ENCODE measurements at places on chromosomes 6 and 20.
A peak's percentile ranks its signal among the peaks of the same experiment; 100 is the strongest.

GRCh38 chr6:7230327-7230691 is 82.7 kb downstream of the SSR1 start:
- DNase-seq = no peak

DNA sequence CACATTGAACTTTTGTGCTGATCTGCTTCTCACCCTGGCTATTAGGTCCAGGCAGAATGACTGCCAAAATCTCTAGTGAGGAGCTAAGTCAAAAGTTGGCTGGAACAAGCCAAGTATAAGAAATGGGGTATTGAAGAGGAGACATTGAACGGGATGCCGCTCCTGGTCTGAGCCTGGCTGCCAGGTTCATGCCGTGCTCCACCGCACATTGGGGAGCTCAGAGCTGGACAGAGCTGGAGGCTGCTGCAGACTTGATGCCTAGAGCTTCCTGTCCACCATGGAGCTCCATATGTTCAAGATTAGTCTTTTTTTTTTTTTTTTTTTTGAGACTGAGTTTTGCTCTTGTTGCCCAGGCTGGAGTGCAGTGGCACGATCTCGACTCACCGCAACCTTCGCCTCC is 4.1 kb upstream of the IFT52 start:
- no peak for DNase-seq

GRCh38 chr6:6801005-6801335 is 212.4 kb downstream of the LY86 start:
- DNase-seq = no peak

DNA sequence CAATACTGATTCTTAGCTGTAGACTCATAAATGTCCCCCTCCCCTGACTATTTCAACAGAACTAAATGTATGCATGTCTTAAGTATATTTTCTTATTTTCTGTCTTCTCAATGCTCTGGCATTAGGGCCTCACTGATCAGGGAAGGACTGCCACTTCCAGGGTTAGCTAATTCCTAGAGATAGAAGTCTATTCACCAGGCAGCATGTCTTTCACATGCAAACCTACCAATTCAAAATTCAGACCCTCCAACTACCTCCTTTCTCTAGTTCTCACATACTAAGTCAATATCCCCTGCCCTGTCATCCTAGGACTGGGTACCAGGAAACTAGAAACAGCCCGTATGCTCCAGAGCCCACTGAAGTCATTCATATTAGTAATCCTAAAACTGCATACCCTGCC is 132.3 kb downstream of the RALGAPA2 start:
- no peak for DNase-seq

GRCh38 chr6:7617801-7618764 is 28.1 kb downstream of the SNRNP48 start:
- peak; percentile 50 for DNase-seq

DNA sequence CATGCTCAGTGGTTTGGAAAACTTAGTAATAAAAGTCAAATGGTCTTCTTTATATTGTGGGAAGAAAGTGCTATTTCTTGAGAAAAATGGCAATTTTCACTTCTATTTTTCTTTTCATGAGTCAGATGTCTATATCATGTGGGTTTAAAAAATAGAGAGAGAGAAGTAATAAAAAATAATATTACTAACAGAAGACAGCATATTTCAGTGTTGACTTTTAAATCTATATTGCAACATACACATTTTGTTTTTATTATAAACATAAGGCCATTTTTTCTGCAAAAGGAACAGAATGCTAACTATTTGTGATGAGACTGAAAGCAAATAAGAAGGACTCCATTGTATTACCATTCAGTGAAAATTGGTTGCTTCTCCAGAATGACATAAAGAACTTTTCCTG is 135.1 kb upstream of the CNR1 start:
- no peak for DNase-seq

- DNase-seq = no peak
Measured at GRCh38 chr6:134719911-134720310, 230.0 kb downstream of the ALDH8A1 start.

- DNase-seq = no peak
Measured at GRCh38 chr20:57586943-57587277, 26.0 kb downstream of the PCK1 start.

- DNase-seq = no peak
Measured at GRCh38 chr6:63649269-63649668, 13.7 kb downstream of the PHF3 start.

DNA sequence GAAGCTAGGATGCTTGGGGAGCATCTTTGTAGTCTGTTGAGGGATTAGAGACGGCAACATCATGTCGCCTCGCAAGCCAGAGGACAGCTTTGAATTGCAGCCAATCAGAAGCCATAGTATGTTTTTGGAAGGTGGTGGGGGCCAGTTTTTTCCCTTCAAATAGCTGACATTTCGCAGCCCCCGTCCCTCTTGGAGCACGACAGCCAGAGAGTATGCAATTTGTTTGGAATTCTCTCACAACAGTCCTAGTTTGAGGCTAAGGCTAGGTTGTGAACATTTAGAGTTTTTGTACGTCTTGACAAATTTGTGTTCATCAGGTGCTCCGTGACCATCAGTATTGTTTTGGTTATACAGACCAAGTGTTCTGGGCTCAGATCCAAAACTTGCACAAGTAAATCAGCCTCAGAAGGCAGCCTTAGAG is 83.3 kb downstream of the PLCB1 start:
- peak; percentile 58 for DNase-seq

GRCh38 chr6:15405129-15406068 is 159.5 kb downstream of the JARID2 start:
- DNase-seq = no peak

DNA sequence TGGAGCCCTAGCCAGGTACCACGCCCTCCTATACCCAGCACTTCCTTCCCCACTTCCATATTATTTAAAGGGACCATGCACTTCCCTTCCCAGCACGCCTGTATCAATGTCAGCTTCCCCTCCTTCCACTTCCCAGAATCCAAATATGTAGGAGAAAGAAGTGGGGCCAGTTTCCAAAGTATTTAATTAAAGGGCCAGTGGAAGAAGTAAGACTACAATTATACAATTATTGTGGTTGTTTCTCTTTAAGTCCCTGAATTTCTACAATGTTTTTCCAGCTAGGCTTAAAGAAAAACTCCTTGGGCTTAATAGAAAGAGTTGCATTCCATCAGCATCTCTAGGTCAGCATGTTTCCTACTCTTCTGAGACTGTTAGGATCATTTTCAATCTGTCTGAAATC is 515.8 kb downstream of the PREX1 start:
- DNase-seq = no peak

- no peak for DNase-seq
Measured at GRCh38 chr20:44052166-44052565, 134.8 kb downstream of the JPH2 start.

- no peak for DNase-seq
Measured at GRCh38 chr20:63977739-63978276, 1.6 kb downstream of the SAMD10 start.

DNA sequence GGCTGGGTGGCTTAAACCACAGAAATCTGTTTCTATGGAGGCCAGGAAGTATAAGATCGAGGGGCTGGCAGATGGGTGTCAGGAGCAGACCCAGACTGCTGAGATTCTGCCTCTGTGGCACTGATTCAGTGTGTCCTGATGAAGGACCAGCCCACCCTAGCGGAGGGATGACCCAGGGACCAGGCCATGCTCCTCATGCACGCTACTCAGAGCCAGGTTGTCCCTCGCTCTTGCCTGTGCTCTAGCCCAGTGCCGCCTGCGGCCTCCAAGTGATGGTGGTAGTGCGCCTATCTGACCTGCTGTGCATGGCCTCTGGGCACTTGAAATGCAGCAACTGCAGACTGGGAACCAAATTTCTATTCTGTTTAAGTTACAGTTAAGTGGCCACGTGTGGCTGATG is 13.1 kb upstream of the APMAP start:
- no peak for DNase-seq

- DNase-seq = no peak
Measured at GRCh38 chr20:59937150-59937549, 3.0 kb downstream of the PPP1R3D start.

GRCh38 chr6:53335224-53335994 is 13.3 kb downstream of the ELOVL5 start:
- DNase-seq = no peak

DNA sequence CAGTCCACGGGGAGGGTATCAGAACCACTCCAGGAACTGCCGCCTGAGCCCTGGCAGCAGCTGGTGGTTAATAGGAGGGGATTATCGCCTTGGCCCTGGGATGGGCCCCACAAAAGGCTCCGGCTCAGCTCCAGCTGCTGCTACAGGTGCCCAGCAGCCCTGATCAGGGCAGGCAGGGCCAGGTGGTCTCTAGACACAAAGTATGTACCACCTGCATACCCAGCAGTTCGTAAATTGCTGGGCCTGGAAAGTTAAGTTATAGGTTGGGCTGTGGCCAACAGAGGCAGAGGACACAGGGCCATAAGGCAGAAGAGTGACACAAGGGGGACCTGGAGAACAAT is 35.1 kb downstream of the RRBP1 start:
- DNase-seq = no peak

DNA sequence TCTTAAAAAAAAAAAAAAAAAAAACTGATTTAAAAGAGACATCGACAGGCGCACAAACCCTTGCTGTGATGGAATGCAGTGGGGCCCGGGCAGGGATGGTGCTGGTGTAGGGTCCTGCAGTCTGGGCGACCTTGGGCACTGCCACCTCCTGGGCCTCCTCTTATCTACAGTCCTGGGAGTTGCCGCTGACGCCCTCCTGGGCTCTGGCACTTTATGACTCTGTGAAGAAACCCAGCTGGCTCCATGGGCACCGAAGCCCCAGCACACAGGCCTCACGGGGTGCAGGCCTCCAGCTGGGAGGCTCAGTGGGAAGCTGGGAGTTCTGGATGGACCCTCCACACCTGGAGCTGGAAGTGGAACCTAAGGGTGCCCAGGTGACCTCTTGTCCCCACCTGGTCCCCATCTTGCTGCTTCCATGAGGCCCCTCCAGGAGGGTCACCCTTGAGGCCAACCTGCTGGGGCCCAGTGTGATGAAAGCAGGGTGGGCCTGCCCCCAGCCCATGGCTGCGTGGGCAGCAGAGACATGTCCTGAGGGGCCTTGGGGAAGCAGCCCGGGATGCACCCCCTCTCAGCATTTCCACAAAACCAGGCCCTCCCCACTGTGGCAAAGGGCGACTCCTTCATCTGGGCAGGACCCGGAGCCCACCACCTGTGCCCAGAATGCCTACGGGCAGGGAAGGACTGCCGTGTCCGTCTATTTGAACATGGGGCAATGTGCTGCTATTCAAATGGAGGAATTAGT is 104.9 kb downstream of the ASXL1 start:
- no peak for DNase-seq

DNA sequence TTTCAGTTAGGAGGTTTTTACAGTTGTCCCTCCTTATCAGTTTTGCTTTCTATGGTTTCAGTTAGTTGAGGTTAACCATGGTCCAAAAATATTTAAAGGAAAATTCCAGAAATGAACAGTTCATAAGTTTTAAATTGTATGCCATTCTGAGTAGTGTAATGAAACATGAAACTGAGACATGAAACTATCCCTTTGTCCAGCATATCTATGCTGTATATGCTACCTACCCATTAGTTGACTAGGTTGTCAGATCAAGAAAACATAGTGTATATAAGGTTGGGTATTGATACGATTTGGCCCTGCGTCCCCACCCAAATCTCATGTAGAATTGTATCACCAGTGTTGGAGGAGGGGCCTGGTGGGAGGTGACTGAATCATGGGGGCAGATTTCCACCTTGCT is 39.1 kb downstream of the VGLL2 start:
- DNase-seq = no peak

- peak; percentile 97 for DNase-seq
Measured at GRCh38 chr20:37303637-37304036, 14.2 kb downstream of the MANBAL start.
